ENCODE measurements at places on chromosomes 6 and 20.

DNA sequence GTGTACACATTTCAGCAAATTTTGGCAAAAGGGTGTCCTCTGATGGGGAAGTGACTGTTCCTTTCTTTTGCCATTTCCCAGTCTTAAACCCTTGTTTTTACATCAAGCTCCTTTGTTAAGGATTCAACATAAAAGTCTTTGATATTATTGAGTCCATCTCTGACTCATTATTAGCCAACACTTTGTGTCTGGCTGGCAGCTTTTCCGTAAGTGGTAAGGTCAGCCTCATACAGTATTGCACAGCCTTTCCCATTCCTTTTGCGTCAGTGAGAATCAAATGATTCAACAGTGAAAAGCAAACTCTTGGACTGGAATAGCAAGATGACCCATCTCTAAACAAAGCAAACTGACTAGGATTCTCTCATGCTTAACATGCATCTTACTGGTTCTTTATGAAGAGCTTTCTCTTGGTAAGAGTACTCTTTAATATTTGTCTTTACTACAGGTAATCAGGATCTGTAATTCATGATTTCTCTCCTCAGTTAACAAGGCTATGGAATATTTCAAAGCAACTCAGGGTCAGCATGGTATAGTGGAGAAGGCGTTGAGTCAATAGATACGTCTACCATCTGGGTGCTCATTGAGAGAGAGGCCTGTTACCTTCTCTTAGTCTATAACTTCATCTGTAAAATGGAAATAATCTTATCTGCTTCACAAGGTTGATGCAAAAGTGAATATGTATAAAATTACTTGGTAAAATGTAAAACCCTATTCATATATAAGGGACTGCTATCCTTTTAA lies 183.6 kb downstream of the PRL start:
- no peak for DNase-seq

DNA sequence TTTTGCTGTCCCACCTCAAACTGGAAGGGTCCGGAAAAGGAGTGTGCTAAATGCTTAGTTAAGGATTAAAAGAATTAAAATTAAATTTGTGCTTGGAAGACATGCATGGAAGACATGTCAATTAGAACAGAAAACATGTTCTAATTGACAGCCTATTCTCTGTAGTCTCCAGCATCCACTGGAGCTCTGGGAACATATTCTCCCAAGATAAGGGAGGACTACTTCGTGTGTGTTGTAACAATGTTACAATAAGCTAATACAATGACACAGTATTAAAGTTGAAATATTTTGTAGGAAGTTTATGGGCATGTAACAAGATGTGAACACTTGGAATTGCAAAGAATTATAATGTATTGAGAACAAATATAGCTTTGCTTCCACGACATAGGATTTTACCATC lies 567.4 kb upstream of the CITED2 start:
- no peak for DNase-seq

- no peak for DNase-seq
Measured at GRCh38 chr6:5099537-5099936, 14.4 kb downstream of the PPP1R3G start.

GRCh38 chr20:16174311-16174710 lies 398.9 kb downstream of the KIF16B start:
- DNase-seq = no peak

- no peak for DNase-seq
Measured at GRCh38 chr6:140970485-140970884, 1162.2 kb upstream of the GJE1 start.

DNA sequence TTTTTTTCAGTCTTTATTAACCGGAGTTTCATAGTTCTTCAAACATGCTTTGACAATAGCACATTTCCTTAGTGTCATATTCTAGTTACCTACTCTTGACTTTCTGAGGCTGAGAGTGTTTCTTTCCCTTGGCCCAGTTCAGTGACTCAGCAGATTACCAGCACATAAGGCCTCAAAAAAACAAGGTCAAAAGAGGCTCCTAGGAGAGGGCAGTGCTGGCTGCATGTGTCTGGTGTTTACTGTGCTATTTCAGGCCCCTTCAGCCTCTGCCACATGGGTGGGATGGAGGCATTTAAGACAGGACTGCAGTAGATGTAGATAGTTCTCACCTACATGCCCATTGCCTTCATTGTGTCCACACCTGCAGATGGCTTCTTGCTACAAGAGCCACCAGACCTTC lies 198.2 kb upstream of the SSTR4 start:
- no peak for DNase-seq

DNA sequence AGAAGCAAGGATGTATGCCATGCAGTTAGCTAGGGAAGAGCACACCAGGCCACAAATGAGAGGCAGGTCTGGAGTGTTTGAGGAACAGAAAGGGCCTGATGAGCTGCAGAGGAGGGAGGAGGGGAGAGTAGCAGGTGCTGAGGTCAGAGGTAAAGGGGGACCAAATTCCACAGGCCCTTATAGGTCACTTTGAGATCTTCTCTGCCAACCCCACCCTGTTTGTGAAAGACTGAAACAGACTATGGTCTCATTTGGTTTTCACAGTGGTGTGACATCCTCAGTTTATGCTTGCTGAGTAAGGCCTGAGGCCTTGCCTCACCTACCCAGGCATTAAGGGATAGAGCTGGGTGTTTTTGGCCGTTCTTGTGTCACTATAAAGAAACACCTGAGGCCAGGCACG lies 187.7 kb upstream of the MYLIP start:
- no peak for DNase-seq

DNA sequence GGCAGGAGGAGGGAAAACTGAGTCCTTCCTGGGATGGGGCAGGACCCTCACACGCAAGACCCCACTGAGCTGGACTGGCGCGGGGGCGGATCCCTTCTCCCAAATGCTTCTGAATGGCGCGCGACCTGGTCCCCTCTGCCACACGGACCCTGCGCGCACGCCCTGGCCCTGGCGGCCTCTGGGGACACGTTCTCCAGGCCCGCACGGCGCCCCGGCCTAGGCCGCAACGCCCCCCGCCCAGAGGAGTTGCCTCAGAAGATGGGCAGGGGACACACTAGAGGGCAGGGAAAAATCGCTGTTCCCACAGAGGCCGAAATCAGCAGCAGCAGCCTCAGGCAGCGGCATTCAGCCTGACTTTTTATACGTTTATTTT lies 45.2 kb upstream of the OSTM1 start:
- DNase-seq = no peak

DNA sequence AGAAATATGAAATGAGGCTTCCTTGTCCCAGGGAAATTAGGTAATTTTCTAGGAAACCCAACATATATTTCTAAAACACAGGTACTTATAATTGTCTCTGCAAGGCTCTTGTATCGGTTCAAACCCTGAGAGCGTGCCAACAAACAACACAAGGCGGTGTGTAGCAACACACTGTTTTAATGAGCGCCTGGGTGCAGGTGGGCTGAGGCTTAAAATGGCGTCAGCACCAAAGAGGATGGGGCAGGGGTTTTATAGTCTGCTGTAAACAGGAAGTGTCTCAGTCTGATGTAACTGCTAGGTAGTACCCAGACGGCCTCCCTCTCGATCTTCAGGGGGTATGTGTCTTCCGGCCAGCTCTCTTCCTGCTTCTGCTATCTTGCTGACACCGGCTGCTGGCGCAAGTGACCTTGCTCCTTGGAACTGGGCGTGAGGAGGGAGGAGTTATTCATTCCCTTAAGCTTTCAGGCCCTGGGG lies 69.7 kb downstream of the EPB41L2 start:
- no peak for DNase-seq

GRCh38 chr6:16301511-16301910 lies 63.1 kb downstream of the GMPR start:
- DNase-seq = no peak

- no peak for DNase-seq
Measured at GRCh38 chr20:32152421-32153155, 43.1 kb downstream of the TM9SF4 start.

GRCh38 chr6:6260196-6260722 lies 60.2 kb downstream of the F13A1 start:
- no peak for DNase-seq

DNA sequence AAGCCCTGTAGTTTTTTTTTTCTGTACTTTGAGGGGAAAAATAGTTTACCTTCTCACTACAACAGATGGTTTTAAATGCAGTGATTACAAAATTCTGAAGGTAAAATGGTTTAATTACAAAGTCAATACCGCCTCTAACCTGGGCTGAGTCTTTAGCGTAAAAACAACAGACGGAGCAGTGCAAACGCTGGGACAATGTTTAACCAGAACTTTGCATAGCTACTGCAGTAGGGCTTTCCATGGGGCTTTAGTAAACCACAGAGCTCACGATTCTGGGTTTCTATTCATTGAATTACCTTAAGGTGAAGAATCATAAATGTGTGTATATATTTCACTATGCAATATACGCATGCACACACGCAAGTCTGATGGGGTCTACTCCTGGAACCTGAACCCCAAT lies 77.9 kb downstream of the RFX6 start:
- peak; percentile 5 for DNase-seq

- DNase-seq = peak; percentile 10
Measured at GRCh38 chr6:159693894-159694545, 979 bp upstream of the SOD2 start.

DNA sequence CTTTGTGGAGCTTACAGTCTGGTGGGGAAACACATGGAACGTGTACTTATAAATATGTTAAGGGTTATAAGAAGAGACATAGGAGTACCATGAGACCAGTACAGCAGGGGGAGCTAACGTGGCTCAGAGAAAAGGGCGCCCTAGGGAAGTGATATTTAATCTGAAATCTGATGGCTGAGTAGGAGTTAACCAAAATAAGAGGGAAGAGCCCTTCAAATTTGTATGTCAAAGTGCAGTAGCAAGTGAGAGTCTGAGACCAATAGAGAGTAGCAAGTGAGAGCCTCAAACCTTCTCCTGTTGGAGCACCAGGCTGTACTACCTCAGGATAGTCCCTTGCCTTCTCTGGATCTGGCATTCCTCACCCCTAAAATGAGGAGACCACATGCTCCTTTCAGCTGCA lies 6.1 kb upstream of the PKIG start:
- no peak for DNase-seq

DNA sequence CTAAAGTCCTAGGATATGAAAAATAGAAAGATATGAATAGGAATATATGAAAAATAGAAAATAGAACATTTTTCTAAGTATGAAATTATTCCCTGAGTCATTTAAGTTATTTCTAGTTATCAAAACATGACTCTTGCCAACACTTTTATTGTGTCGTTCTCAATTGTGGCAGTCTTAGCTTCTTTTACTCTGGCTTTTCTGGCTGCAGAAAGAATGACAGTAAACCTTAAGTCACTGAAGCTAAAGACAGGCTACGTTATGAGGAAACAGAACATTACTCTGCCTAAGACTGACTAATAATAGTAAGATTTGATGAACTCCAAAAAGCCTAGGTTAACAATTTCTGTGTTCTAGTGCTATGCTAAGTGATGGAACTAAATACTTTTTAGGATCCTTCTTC lies 74.6 kb downstream of the AIG1 start:
- no peak for DNase-seq

DNA sequence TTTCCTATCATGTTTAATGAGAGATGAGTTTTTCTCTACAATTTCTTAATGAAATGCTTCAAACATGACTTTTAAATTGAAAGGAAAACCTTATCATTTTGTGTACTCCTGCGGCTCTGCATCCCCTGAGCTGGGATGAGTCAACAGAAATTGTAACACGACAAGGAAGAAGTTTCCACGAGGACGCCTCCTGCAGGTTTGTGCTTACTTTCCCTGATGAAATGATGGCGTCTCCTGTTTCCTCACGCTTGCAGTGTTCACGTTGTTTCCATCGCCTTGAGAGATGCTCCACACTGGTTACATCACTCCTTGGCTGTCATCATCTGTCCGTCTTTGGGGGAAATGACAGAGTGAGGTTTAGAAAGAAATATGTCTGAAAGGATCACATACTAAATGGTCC lies 233.7 kb upstream of the ZFP64 start:
- no peak for DNase-seq

GRCh38 chr20:10209091-10209490 lies 9.5 kb upstream of the SNAP25 start:
- no peak for DNase-seq

GRCh38 chr20:2794202-2794748 lies 6.2 kb downstream of the CPXM1 start:
- DNase-seq = no peak

DNA sequence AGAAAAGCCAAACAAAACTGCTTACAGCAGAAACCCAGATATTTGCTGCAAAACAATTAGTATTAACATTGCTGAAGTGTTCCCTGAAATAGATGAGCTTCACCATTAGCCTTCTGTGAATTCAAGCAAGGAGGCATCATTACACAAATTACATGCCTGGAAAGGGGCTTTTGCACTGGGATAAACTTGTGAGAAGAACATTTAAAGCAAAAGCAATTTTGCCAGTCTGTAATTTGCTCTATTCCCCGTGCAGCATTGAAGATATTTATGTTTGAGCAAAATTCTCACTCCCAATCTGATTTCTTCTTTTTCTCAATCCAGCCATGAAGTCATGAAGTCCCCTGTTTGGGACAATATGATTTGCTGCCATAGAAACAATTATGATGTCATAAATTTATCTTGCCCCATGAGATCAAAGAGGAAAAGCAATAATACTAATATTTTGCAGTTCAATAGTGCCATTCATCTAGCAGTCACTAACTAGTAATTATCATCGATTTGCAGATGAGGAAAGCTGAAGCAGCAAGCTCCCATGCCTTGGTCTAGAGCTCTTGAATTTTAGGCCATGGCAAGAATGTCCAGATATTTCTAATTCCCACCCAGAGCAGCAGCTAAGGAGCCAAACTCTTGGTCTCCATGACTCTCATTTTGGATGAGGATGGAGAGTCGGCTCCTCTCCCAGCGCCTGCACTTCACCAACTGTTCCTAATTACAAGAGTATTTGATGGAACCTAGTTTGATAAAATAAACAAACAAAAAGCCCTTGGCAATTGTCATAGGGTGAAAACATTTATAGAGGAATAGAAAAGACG lies 49.5 kb upstream of the CCN6 start:
- DNase-seq = no peak

DNA sequence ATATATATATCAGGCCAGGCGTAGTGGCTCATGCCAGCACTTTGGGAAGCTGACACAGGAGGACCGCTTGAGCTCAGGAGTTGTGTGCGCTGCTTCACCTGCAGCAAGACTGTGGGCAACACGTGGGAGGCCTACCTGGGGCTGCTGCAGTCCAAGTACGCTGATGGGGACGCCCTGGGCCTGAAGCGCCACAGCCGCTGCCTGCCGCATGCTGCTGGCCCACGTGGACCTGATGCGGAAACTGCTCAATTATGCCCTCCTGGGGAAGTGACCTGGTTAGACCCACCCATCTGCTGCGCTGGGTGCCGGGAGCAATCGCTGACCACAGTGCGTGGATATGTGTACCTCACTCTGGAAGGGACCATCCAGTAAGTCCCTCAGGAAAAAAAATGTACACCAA lies 1.8 kb upstream of the PSORS1C2 start:
- DNase-seq = no peak

- no peak for DNase-seq
Measured at GRCh38 chr6:134359302-134359701, 41.4 kb upstream of the SGK1 start.

DNA sequence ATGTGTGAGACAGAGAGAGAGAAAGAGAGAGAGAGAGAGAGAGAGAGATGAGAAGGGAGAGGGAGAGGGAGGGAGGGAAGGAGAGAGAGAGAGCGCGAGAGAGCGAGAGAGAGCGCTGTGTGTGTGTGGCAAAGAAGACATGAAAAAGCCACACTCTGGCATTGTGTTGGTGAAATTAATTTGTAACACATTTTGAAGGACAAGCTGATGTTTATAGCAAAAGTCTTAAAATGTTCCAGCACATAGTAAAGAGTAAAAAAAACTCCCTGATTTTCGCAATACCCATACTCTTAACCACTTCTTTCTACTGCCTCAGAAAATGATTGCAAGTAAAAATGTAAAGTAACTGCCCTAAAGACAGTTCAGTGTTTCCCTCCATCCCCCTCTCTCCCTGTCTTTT lies 56.7 kb downstream of the SLC22A1 start:
- no peak for DNase-seq

All from right renal pelvis (tissue), 4 donors.